ENCODE measurements at places on chromosomes 13 and 19. TPM values are rescaled to one million over a fixed set of nuclear protein-coding genes. Genes with fewer than 3 reads are reported as not detected.

FPR1 gene
- total RNA-seq = not detected

- no peak for DNase-seq
These were observed 25.3 kb upstream of the DPY19L3 start for GRCh38 chr19:32380269-32380668.

DNA sequence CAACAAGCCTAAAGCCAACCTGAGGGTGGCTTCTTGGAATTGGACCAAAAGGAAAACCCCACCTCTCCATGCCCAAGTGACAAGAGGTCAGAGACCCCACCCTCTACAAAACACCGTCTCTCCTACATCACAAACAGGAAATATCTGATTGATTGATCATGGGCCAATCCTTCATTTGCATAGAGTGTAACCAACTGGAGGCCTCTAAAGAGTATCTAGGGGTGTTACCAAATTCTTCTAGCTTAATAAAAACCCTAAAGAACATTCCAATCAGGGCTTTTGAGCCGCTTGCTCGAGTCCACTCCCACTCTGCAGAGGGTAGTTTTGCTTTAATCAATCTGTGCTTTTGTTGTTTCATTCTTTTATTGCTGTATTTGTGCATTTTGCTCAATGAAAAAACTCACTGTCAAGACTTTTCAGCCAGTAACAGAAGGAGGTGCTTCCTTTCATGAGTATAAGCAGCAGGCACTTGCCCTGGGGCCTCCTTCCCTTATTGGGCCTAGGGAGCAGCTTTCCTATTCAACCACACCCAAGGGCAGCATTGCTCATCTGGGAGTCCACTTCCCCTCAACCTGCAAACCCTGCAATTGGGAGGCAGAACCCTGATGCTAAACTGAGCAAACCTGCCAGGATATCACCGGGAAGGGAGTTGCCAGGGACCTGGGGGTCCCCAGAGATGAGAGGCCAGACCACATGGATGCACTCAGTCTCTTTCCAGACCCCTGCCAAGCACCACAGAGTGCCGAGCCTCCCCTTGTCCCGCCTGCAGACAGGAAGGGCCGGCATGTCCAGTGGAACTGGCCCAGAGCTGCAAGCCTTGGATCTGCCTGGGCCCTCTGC is 154.3 kb upstream of the VSTM2B start:
- DNase-seq = no peak

DNA sequence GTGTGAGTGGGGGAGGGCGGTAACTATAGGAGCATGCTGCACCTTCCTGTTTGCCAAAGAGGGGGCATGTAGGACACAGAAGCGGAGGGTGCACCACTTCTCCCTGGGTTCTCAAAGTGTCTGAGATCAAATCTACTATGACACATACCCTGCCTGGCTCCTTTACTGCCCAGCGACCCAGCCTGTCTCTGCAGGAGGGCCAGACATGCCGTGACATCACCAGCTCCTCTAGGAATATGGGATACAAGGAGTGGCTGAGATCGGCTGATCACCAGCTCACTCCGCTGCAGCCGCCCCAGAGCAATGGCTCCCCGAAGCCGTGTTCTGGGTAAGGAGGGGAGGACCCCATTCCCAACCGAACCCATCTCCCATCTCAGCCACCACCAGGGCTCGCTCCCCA is 16.4 kb upstream of the IGFL1 start:
- no peak for DNase-seq

GRCh38 chr13:94658926-94659597 is 53.3 kb downstream of the SOX21 start:
- DNase-seq = no peak

Data from CD8-positive, alpha-beta memory T cell (primary cell).